ENCODE measurements at places on chromosomes 12 and 14. TPM values are rescaled to one million over a fixed set of nuclear protein-coding genes. Genes with fewer than 3 reads are reported as not detected.

The RERG gene
- not detected for total RNA-seq

The TM7SF3 gene
- 109 TPM for total RNA-seq

The KLC1 gene
- 145 TPM for total RNA-seq

The CRIP1 gene
- total RNA-seq: 2.4 TPM

The LRIG3 gene
- 126 TPM for total RNA-seq

The FOXN4 gene
- not detected for total RNA-seq
